ENCODE measurements at places on chromosomes 12 and 14.
A peak's percentile ranks its signal among the peaks of the same experiment; 100 is the strongest.

- no peak for DNase-seq
These were observed 52.6 kb upstream of the VPS33A start for GRCh38 chr12:122318607-122319605.

DNA sequence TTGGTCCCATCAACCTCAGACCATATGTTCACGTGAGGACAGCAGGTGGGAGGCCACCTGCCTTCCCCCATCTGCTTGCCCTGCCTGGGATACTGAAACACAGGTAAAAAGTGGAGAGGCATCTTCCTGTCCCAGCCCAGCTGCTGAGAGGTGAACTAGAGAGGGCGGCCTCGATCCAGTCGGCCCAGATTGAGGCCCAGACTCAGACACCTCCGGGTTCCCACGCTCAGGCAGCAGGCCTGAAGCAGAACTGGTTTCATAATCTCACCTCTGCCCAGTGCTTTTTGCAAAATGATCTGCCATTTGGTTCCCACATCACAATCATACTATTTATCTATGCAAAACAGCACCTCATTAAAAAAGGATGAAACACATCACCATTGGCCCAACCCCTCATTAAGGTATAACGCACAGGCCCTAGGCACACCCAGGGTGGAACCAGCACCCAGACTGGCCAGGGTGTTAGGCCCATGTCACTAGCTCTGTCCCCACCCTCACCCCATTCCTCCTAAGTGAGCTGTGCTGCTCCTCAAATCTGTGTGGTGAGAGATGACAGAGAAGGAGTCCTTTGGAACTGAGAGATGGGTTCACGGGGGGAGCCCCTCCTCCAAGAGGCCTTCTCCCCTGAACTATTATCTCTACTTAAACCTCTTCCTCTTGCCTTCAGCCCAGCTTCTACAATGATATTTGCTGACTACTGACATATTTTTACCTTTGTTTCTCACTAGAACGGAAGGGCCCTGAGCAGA, 81.1 kb downstream of the ZFP36L1 start:
- no peak for DNase-seq

DNA sequence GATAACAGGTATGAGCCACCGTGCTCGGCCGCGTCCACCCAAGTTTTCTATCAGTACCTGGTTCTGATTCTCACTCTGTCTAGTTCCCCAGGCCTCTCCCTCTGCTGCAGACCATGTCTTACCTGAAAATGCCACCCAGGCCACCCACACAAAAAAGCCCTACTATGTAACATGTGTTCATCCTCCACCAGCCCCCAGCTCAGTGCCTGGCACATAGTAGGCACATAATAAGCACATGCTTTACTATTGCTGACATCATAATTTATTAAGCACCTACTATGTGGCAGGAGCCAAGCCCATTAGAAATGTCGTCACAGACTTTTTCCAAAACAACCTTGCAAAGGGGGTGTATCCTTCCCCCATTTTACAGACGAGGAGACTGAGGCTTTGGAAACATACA, 37.8 kb downstream of the CMKLR1 start:
- no peak for DNase-seq

GRCh38 chr12:43852744-43853143, 16.9 kb downstream of the TMEM117 start:
- DNase-seq, result no peak

- DNase-seq, result no peak
These were observed 158.4 kb downstream of the C12orf50 start for GRCh38 chr12:87870493-87871460.

- peak; percentile 65 for DNase-seq
These were observed 9.0 kb downstream of the ARHGDIB start for GRCh38 chr12:14952299-14952921.

DNA sequence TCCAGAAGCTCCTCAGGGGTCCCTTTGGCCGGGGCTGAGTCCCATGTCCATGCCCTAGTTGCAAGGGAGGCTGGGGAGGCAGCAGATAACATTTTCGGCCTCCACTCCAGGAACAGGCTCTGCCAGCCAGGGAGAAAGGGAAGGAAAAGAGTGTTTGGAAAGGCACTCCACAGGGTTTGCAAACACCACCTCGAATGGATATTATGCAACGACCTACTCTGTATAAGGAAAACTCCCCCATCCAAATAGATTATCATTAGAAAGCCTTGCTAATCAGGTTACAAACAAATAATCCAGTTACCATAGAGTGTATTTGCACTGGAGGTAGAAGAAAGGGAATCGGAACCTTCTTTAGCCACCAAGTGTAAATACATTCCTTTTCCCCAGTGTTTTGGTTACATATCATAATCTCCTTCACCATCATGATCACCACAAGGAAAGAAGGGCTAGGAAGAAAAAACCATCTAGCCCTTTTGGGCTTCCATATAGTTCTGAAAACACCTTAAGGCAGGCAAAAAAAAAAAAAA, 40.4 kb downstream of the TMCC3 start:
- DNase-seq, result no peak

GRCh38 chr12:80183939-80184338, 84.6 kb downstream of the OTOGL start:
- DNase-seq, result no peak

- DNase-seq, result no peak
These were observed 859.1 kb upstream of the FLRT2 start for GRCh38 chr14:84670796-84671195.
